ENCODE measurements at places on chromosomes 5 and 9.

GRCh38 chr5:157518963-157519362 lies 56.6 kb downstream of the ADAM19 start:
- peak; percentile 41 for DNase-seq
- no peak overlapping the region for H3K4me3 ChIP-seq
- no peak overlapping the region for H3K27ac ChIP-seq

DNA sequence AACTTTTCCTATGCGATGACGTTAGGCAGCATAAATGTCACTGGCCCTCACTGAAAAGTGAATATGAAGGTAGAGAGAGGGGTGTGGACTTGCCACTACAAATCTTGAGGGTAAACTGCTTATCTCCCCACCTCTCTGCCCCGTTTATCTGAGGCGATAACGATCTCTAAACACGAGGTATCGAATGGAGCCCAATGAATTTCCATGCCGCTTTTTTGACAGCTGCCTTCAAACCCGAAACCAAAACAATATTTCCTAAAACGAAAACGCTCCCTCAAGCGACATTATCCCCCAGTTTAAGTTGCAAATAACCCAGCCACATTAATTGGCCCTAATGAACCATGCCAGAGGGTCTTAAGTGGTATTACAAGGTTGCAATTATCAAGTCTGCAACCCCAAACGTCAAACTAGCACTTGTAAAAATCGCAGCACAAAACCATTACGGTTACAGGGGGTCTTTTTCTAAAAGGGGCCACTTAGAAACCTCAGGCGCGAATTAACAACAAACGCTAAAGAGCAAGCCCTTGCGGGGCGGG lies 1.4 kb downstream of the NR3C1 start:
- peak; percentile 47 for DNase-seq
- no peaks in the 10 kb centered on the region for H3K27me3 ChIP-seq
- H3K36me3 ChIP-seq = peaks cover 43% of the 10 kb centered on the region
- peaks cover 65% of the 10 kb centered on the region for H3K4me1 ChIP-seq
- H3K4me3 ChIP-seq = peak overlapping the region; percentile 87

- no peak overlapping the region for H3K4me3 ChIP-seq
- peaks cover 35% of the 10 kb centered on the region for H3K4me1 ChIP-seq
- peaks cover 15% of the 10 kb centered on the region for H3K27me3 ChIP-seq
- H3K36me3 ChIP-seq = no peaks in the 10 kb centered on the region
- no peak overlapping the region for H3K27ac ChIP-seq
- DNase-seq = peak; percentile 49
Measured at GRCh38 chr9:131747352-131747751, 7.5 kb upstream of the RAPGEF1 start.

DNA sequence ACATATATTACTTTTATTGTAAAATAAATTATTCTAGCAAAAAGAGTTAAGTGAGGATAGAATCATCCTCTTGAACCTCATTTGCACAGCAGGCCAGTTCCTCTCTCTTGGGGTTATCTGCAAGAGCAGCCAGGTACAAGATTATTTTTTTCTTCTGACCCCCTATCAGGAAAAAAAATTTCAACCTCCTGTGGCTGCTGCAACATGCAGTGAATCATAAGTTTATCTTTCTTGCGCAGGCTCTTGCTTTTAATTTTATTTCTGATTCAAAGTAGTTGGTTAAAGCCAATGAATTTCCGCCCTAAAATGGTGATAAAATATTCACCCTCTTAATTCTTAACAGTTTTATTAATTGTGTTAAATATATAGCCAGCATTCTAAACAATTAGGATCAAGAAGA lies 69.7 kb upstream of the PPP3R2 start:
- H3K36me3 ChIP-seq = no peaks in the 10 kb centered on the region
- H3K27me3 ChIP-seq = no peaks in the 10 kb centered on the region
- DNase-seq = no peak
- no peak overlapping the region for H3K4me3 ChIP-seq

- no peaks in the 10 kb centered on the region for H3K4me1 ChIP-seq
- peaks cover 28% of the 10 kb centered on the region for H3K36me3 ChIP-seq
- H3K27ac ChIP-seq = no peak overlapping the region
- no peaks in the 10 kb centered on the region for H3K27me3 ChIP-seq
- H3K4me3 ChIP-seq = no peak overlapping the region
Measured at GRCh38 chr5:112779531-112779930, 41.8 kb downstream of the APC start.

DNA sequence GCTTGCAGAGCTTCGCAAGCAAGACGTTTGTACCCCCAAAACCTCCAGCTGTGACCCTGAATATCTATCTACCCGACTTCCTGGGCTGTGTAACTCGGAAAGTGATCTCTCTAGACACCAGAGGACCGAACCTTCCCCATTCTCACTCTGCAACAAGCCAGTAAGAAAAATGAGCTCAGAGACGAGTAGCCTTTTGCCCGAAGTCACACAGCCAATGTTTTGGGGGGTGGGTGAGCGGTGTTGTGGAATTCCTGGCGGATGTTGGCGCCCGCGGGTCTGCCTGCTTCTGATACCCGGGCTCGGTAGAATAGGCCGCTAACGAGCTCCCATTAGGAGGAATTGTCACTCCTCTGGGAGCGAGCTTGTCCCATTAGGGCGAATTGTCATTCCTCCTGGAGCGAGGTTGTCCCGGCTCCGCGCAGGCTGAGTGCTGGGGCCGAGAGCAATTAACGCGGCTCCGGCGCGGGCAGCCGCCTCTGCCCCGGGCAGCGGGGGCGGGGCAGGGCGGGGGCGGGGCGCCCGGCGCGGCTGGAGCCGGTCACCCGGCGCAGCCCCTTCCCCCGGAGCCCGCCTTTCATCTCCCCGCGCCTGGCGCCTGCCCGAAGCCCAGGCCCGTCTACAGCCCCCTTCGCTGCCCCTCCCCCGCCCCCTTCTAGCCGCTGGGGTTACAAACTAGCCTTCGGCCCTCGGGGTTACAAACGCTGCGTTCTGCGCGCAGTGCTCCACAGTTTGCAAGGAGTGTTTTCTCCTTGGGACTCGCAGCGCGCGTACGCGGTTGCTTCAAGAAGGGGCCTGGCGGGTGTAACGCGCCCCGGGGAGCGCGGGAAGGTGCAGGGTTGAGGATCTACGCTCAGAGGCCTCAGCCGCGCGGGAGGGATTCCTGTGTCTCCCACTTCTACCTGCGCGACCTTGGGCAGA lies 3.5 kb upstream of the MSX2 start:
- H3K4me1 ChIP-seq = peaks cover 6% of the 10 kb centered on the region
- H3K4me3 ChIP-seq = no peak overlapping the region
- peak overlapping the region; percentile 37 for H3K27ac ChIP-seq
- peaks cover 90% of the 10 kb centered on the region for H3K27me3 ChIP-seq

- H3K27me3 ChIP-seq = no peaks in the 10 kb centered on the region
- H3K27ac ChIP-seq = no peak overlapping the region
- H3K4me3 ChIP-seq = no peak overlapping the region
- no peaks in the 10 kb centered on the region for H3K4me1 ChIP-seq
- DNase-seq = no peak
- no peaks in the 10 kb centered on the region for H3K36me3 ChIP-seq
Measured at GRCh38 chr5:97854871-97855762, 672.1 kb upstream of the RIOK2 start.

- H3K36me3 ChIP-seq = no peaks in the 10 kb centered on the region
- H3K4me1 ChIP-seq = no peaks in the 10 kb centered on the region
- no peak overlapping the region for H3K27ac ChIP-seq
- H3K4me3 ChIP-seq = no peak overlapping the region
- DNase-seq = no peak
- H3K27me3 ChIP-seq = no peaks in the 10 kb centered on the region
Measured at GRCh38 chr5:15248731-15249130, 251.2 kb upstream of the FBXL7 start.

DNA sequence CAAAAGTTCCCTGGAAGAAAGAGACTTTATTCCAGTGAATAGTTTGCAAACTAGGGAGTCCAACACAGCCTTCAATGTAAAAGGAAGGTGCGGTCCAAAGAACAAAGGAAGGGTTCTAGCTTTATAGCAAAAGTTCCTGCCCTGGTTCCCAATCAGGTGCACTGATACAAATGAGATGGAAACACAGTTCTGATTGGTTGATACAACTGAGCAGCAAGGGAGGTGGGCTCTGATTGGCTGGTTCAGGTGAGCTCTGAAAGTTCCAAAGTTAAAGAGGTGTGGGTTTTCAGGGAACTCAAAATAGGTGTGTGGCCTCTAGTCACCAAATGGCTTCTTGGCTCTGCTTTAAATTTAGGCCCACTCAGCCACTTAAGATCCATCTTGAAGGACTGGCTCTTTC lies 43.1 kb downstream of the P4HA2 start:
- peaks cover 12% of the 10 kb centered on the region for H3K4me1 ChIP-seq
- H3K36me3 ChIP-seq = no peaks in the 10 kb centered on the region
- DNase-seq = no peak
- H3K4me3 ChIP-seq = no peak overlapping the region

DNA sequence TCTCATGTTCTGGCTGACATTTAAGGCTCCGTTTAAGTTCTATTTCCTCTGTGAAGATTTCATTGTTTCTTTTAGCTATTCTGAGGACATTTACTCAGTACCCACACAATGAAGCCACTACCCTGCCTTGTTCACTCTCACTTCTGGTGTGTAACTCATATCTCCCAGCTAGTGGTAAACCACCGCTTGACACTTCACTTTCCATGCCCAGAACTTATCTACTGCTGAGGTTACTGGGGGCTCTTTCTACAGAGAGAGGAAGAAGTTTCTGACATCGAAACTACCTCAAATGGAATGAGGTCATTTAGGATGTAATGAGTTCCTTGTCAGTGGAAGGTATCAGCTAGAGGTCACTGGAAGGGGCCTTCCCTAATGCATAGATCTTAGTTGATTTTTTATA lies 501.5 kb downstream of the DMAC1 start:
- no peak overlapping the region for H3K4me3 ChIP-seq
- no peak overlapping the region for H3K27ac ChIP-seq
- no peaks in the 10 kb centered on the region for H3K36me3 ChIP-seq
- H3K4me1 ChIP-seq = peaks cover 2% of the 10 kb centered on the region

- no peak for DNase-seq
- peaks cover 14% of the 10 kb centered on the region for H3K27me3 ChIP-seq
- H3K4me3 ChIP-seq = no peak overlapping the region
- H3K27ac ChIP-seq = no peak overlapping the region
Measured at GRCh38 chr5:31626156-31626555, 12.8 kb upstream of the PDZD2 start.

- peaks cover 37% of the 10 kb centered on the region for H3K36me3 ChIP-seq
- H3K27me3 ChIP-seq = no peaks in the 10 kb centered on the region
- DNase-seq = peak; percentile 45
- H3K4me3 ChIP-seq = peak overlapping the region; percentile 29
Measured at GRCh38 chr9:125521462-125522327, 185.3 kb downstream of the MAPKAP1 start.

- no peaks in the 10 kb centered on the region for H3K27me3 ChIP-seq
- H3K36me3 ChIP-seq = no peaks in the 10 kb centered on the region
- no peaks in the 10 kb centered on the region for H3K4me1 ChIP-seq
- H3K27ac ChIP-seq = no peak overlapping the region
Measured at GRCh38 chr5:8329773-8330172, 460.8 kb downstream of the MTRR start.
